A549 treated with DMSO at 1 μM for 4 hours (cell line): ENCODE measurements at places on chromosomes 16 and 17. TPM values are rescaled to one million over a fixed set of nuclear protein-coding genes. Genes with fewer than 3 reads are reported as not detected.

The HSD3B7 gene
- total RNA-seq: 12.8 to 14.8 TPM (median 13.7 TPM) in 5 replicates

The SDK2 gene
- total RNA-seq: 0.30 to 0.56 TPM (median 0.45 TPM) in 5 replicates

The CORO6 gene
- total RNA-seq: 5.2 to 7.7 TPM (median 7.0 TPM) in 5 replicates

The CACNG3 gene
- total RNA-seq: not detected in 5 replicates

The CDH15 gene
- 0.05 to 0.19 TPM (median 0.14 TPM) in 5 replicates for total RNA-seq

The CES1 gene
- total RNA-seq: 30.3 to 43.9 TPM (median 32.7 TPM) in 5 replicates

The METRN gene
- total RNA-seq: 79.7 to 194 TPM (median 166 TPM) in 5 replicates

The NFE2L1 gene
- 105 to 121 TPM (median 111 TPM) in 5 replicates for total RNA-seq

The CA7 gene
- 0.05 to 0.08 TPM in 2 of 5 replicates, not detected in the others for total RNA-seq

The TNRC6A gene
- 28.7 to 32.0 TPM (median 30.8 TPM) in 5 replicates for total RNA-seq

The EVI2B gene
- total RNA-seq: 0.05 to 0.11 TPM (median 0.10 TPM) in 5 replicates

The LRRC37A3 gene
- total RNA-seq: 2.0 to 2.5 TPM (median 2.2 TPM) in 5 replicates

The MT1B gene
- not detected in 5 replicates for total RNA-seq

The SLC2A4 gene
- total RNA-seq: 0.13 to 0.27 TPM (median 0.16 TPM) in 5 replicates

The TERB1 gene
- 0.03 to 0.17 TPM in 2 of 5 replicates, not detected in the others for total RNA-seq

The AKAP1 gene
- total RNA-seq: 52.1 to 59.6 TPM (median 56.2 TPM) in 5 replicates

The BCL6B gene
- total RNA-seq: 0.09 TPM in 1 of 5 replicates, not detected in the others

The ABCC12 gene
- 0.03 to 0.37 TPM (median 0.15 TPM) in 4 of 5 replicates, not detected in the other for total RNA-seq

The JPT1 gene
- 789 to 884 TPM (median 813 TPM) in 5 replicates for total RNA-seq

The HOXB4 gene
- total RNA-seq: 0.08 to 0.18 TPM (median 0.16 TPM) in 5 replicates

The SNAI3 gene
- 0.11 to 0.26 TPM (median 0.15 TPM) in 5 replicates for total RNA-seq

The ARRB2 gene
- 51.9 to 68.9 TPM (median 63.3 TPM) in 5 replicates for total RNA-seq

The CNGB1 gene
- 0.08 to 0.39 TPM (median 0.09 TPM) in 5 replicates for total RNA-seq

The MYCBPAP gene
- total RNA-seq: 0.07 to 1.0 TPM (median 0.45 TPM) in 5 replicates

The TPSD1 gene
- total RNA-seq: not detected in 5 replicates

The TMEM186 gene
- 13.4 to 14.4 TPM (median 13.7 TPM) in 5 replicates for total RNA-seq

The C16orf96 gene
- total RNA-seq: not detected in 5 replicates

The KRT222 gene
- total RNA-seq: 0.39 to 0.61 TPM (median 0.47 TPM) in 5 replicates
